ENCODE measurements at places on chromosomes 11 and 22.
A peak's percentile ranks its signal among the peaks of the same experiment; 100 is the strongest.

- peak; percentile 11 for DNase-seq
Observed at GRCh38 chr22:32745251-32745995, 56.1 kb upstream of the TIMP3 start.

- DNase-seq = no peak
Observed at GRCh38 chr11:113119074-113119473, 157.9 kb downstream of the NCAM1 start.

DNA sequence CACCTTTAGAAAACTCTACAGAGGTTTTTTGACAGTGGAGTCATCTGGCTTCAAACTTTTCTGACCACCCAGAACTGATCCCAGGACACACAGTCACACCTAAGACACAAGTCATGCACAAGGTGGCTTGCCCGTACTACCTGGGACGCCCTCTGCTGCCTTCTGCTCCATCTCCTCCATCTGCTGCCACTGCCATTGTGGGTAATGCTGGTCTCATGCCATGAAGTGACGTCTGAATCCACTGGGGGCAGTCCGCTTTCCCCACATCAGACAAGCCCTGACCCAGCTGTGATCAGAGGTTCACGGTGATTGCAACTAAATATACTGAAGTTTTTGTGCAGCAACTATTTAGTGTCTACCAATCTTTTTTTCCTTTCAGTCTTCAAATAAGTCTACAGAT, 5.4 kb upstream of the NDUFS8 start:
- DNase-seq = no peak

DNA sequence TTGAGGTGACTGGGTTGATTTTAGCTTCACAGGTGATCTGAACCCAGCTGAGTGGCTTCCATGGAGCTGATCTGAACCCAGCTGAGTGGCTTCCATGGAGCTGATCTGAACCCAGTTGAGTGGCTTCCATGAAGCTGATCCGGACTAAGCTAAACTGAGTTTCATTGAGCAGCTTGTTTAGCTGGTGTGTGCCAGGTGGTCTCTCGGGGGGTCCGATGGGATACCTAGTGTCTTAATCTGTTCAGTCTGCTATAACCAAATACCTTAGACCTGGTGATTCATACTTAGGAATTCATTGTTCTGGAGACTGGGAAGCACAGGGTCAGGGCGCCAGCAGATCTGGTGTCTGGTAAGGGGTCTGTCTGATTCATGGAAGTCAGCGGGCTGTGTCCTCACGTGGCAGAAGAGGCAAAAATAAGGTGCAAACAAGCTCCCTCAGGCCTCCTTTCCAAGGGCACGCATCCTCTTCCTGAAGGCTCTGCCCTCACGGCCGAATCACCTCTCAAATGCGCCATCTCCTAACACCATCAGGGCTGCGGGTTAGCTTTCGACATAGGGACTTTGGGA, 52.5 kb upstream of the KCNQ1OT1 start:
- DNase-seq = peak; percentile 92

DNA sequence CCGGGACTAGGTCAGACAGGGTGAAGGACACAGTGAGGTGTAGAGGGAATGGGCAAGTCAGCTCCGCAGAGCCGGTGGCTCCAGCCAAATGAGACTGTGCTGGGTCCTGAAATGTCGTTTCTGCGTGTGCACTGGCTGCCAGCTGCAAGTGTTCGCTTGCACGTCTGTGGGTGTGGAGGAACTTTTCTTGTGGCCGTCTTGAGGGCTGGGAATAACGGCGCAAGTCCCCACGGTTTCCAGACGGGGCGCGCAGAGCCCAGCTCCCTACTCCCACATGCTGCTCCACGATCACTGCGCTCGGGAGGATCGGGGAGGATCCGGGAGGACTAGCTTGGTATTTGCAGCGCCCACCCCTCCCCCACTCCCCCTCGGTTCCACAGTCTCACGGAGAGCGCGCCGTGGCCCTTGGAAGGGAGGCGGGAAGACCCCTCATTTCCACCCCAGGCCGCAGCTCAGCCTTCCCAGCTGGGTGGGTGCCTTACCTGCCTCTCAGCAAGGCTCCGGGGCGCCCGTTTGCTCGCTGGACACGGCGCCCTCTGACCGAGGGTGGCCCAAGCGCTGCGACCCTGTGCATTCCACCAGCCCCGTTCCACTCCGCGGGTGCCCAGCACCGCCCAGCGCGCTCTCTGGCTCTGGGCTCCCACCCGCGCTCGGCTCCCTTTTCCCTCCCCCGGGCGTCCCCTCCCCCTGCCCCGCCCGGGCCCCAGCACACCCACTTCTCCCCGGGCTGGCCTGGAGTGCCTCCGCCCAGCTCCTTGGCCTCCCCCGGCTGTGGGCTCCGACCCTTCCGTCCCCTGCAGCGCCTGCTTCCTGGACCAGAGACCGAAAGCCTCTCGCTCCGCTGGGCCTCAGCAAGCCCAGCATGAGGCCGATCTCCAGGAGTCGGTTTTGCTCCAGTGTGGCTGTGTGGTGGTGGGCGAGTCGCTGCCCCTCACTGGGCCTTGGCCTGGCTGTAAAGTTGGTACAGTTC, at the start of gene KCNE3:
KCNE3 (minus strand) TSS at position 634 of the 970 bp plus-strand sequence. CDS start 9,986 bp downstream, outside the sequence.
- DNase-seq = peak; percentile 9

GRCh38 chr11:69479591-69480271, 1.7 kb upstream of the LINC01488 start:
- DNase-seq = no peak

- DNase-seq = peak; percentile 11
Observed at GRCh38 chr11:43969543-43969942, 27.1 kb downstream of the C11orf96 start.

DNA sequence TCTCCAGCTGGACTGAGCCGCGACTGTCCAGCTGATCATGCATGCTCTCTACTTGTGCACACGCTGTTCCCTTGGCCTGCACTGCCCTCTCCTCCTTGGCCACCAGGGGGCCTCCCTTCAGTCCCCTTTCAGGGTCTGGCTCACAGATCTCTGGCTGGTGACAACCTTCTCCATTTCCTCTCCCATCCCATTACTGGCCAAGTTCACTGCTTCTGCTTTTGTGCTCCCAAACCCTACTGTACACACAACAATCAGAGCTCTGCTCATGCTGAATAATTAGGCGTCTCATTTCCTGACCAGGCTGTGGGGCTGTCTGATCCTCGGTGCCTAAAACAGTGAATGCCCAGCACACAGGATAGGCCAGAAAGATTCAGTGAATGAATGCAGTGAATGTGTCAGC, 224.0 kb upstream of the NARS2 start:
- DNase-seq = peak; percentile 33

DNA sequence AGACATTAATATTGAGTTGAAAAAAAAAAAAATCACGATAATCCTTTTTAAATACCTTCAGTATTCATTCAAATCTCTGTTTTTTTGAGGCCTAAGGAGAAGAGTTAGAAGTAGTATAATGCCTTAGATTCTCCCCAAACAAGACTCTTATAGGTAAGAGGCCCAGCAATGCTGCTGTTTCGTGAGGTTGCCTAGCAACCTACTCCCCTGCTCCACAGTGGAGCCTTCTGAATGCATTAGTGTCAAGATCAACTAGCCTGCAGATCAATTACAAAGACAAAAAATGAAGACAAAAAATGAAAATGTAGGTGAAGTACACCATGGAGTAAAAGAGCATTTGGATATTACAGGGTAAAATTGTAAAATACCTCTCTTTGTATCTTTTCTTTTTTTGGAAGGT, 229.8 kb upstream of the LUZP2 start:
- DNase-seq = no peak

DNA sequence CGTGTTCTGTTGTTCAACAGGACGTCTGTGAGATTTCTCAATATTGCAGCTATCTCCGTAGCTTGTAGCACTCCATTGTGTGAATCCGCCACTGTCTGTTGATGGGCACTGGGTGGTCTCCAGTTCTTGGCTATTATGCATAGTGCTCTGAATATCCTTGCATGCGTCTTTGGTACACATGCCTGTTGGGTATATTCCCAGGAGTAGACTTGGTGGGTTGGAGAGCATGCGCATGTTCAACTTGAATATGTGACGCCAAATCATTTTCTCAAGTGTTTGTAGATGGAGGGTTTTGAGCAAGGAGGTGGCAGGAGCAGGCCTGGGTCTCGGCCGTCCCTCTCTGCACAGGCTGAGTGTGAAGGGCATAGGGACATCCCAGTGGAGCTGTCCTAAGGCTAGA, 24.8 kb upstream of the TSKU start:
- no peak for DNase-seq

All from renal cortical epithelial cell (primary cell).